ENCODE measurements at places on chromosomes 7 and 10.

GRCh38 chr7:116443101-116443523 lies 56.4 kb upstream of the CAV2 start:
- no peak for DNase-seq

DNA sequence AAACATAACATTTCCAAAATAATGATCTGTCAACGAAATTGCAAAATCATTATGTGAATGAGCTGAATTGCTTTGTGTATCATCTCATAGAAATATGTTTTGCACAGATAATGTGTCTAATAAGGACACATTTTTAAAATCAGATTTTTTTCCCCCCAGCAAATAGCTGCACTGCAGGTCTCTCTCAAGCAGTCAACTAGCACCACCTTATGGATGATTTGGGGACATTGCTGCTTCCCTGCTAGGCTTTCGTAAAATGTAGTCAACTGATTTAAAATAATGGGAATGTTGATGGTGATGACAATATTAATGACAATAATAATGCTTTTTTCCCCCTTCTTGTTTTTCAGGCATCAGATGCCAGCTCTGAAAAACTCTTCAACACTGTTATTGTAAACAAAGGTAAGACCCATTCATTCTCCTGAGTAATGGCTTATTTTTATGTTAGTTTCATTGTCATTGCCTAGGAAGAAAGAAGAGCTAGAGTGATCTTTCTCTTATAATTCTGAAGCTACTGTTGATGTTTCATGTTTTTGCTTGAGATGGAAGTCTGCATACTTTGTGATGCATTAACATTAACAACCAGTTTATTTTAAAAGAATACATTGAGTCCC lies 433.6 kb upstream of the GALNT17 start:
- DNase-seq = peak; percentile 11

GRCh38 chr7:142407939-142408570 lies 150.2 kb upstream of the PRSS58 start:
- DNase-seq = no peak

GRCh38 chr7:42236266-42236975 lies 588 bp downstream of the GLI3 start:
- peak; percentile 7 for DNase-seq

DNA sequence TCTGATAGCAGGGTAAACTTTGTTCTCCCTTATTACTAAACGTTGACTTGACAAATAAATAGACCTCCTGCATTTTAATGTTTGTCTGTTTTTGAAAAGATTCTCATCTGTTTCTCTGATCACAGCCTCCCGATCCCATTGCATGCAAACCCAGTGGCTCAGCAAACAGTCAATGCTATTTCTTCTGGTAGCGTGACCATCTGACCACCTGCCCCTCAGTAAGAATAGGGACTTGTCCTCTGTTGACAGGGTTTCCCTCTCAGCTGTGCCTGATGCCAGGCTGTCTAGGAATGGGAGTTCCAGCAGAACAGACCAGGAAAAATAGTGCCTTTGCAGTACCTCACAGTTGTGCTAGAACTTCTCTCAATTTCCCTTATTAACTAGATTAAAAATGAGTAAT lies 40.7 kb upstream of the EBLN1 start:
- DNase-seq = no peak

DNA sequence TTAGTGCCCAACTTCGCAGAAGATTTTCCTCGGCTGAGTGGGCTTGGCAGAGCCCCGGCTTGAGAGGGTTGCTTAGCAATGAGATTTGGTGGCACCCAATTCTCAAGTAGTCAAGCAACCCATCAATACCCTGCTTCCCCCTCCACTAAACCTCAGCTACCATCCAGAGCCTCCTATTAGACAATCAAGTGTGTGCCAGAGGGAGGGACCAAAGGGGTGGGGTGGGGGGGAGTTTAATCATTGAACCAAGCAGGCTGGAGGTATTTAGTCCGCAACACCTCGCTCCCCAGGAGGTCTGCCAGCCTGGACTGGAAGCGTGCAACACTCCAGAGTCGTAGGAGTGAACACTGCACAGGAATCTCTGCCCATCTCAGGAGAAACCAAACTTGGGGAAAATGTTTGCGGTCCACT lies at the start of gene HKDC1:
Gene HKDC1, plus strand, starts transcription at position 292 of the 411 bp plus-strand sequence. Its CDS starts 104 bp downstream, at position 396.
- DNase-seq = no peak

DNA sequence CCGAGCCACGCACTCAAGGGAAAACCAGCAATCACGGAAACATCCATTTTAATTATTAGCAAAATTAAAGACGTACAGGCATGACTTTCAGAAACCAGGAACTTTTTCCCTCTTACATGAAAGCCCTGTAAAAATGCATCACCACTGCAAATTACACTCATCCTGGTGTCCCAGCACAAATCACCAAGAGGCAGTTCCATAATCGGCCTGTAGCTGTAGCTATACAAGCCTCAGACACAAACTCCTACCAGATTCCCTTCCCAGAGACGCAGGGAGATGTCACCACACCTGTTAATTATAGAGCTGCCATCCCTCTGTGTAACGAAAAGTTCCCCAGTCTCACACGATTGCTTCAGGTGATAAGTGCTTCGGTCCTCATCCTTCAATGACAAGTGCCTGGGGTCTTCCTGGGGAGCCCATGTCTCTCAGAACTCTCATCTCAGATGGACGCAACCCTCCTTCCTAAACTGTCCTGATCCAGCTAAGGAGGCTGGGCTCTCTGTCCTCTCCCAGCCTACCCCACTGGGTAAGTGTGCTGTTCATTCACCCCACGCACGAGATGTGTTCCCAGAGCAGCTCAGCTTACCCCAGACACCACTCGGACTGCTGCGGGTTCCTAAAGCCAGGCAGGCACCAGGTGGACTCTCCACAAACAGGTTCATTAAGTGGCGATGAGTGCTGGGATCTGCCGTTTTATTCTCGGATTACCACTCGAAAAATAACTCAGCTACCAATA lies 5.9 kb downstream of the FGFR2 start:
- DNase-seq = no peak

DNA sequence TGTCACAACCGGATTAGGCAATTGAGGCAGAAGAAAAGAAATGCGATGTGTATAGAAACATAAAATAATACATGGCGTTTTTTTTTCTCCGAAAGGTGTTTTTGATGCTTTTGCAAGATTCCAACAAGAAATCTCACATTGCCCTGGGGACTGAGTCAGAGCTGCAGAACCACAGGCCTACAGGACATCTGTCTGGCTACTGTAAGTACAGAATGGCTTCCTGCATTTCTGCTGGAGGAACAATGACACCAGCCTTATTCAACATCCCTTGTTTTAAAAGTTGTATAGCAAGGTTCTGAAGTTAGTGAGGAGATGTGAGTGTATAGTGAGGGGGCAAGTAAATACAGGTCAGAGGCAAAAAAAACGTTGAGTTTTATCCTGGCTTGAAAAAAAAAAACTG lies 256.4 kb downstream of the ABCA13 start:
- no peak for DNase-seq

DNA sequence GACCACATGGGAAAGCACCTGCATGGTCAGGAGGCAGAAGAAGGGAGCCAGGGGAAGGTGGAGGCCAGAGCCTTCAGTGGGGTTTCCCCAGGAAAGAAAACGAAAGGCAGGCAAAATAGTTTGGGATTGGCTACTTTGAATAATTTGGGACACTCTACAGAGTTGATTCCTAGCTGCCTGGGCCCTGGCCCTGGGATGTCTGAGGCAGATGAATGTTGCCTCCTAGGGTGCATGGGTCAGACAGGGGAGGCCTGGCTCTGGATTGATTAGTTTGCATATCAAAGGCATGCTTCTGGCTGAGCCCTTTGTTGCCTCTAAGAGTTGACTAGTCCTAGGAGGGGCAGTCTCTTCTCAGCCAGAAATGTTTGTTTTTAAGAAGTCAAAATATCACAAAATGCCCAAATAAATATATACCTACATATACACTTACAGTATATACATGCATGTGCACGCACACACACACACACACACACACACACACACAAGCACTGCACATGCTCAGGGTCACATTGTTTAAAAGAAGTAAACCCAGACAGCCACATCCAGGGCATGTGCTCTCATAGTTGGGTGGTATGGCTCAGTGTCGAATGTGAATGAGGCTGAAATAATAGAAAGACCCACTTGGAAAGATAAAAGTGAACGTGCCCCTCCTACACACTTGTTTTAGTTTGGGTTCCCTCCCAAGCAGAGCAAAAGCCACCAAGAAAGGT lies 184.2 kb downstream of the GPAM start:
- no peak for DNase-seq

- no peak for DNase-seq
Observed at GRCh38 chr10:48604991-48605508, at the start of gene ARHGAP22. Gene ARHGAP22, minus strand, starts transcription at chr10:48605073. Its CDS starts 277 bp downstream, at chr10:48604796.

DNA sequence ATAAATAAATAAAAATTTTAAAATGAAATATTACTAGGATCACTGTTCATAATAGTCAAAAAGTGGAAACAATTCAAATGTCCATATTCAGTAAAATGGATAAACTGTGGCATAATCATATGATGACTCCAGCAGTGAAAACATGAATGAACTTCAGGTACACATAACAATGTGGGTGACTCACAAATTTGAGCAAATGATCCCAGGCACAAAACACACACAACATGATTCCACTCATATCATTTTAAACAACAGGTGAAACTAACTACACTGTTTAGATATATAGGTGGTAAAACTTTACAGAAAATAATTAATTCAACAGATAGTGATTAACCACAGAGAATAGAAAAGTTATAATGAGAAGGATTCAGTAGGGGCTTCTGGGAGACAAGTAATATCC lies 14.7 kb upstream of the SAMD8 start:
- no peak for DNase-seq

GRCh38 chr7:139036901-139037300 lies 1.1 kb upstream of the ZC3HAV1L start:
- no peak for DNase-seq

- peak; percentile 88 for DNase-seq
Observed at GRCh38 chr7:50197549-50197948, 104.5 kb upstream of the ZPBP start.

GRCh38 chr7:151018421-151019129 lies 5.7 kb downstream of the ATG9B start:
- DNase-seq = peak; percentile 55

DNA sequence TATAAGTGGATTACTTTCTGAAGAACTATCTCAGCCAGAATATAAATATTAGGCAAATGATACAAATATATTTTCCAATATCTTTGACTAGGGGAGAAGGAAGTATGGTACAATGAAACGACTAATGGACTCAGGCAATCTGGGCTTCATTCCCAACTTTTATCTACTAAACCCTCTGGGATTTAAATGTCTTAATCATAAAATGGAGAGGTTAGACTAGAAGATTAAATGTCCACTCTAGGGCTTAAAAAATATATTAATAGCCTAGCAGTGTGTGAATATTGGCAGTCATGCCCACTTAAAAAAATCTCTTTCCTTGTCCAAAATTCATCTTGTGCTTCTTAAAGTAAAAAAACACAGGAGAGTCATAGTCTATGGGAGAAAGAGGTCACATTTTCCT lies 98.3 kb downstream of the CTTNBP2 start:
- DNase-seq = no peak

- no peak for DNase-seq
Observed at GRCh38 chr10:114987995-114988394, 50.0 kb downstream of the TRUB1 start.

DNA sequence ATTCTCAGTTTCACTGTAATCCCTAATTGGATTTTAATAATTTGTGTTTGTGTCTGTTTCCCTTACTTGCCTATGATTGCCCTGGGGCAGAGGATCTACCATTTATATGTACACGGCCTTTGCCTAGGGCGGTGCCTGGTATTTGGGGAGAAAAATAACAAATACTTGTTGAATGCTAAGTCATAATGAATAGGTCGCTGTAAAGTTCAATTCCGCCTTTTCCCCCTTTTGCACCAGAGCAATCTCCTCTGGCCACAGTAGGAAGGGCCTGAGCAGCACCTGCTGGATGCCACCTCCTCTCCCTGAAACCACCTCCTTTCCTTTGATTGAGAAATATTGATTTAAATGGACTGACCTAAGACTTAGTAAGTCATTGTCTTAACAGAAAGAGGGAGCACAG lies 70.2 kb downstream of the RHOBTB1 start:
- DNase-seq = no peak

DNA sequence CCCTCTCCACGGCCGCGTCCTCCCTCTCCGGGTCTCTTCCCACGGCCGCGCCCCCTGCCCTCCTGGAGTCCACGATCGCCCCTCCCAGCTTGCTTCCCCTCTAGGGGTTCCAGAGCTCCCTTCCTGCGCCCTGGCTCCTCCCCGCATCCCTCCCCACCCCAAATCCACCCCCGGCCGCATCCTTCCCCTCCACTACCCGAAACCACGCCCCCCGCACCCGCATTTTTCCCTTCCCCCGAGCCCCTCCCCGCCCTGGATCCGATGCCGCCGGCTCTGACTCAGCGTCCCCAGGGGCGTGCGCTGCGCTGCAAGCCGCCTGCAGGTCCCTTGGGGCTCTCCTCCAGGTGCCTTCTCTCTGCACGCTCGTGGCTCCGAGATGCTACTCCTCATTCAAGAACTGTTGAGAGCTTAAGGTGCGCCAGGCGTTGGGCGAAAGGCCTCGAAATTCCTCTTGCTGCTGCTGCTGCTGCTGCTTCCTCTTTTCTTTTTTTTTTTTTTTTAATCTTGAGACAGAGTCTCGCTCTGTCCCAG lies 372 bp upstream of the TMEM130 start:
- peak; percentile 79 for DNase-seq

DNA sequence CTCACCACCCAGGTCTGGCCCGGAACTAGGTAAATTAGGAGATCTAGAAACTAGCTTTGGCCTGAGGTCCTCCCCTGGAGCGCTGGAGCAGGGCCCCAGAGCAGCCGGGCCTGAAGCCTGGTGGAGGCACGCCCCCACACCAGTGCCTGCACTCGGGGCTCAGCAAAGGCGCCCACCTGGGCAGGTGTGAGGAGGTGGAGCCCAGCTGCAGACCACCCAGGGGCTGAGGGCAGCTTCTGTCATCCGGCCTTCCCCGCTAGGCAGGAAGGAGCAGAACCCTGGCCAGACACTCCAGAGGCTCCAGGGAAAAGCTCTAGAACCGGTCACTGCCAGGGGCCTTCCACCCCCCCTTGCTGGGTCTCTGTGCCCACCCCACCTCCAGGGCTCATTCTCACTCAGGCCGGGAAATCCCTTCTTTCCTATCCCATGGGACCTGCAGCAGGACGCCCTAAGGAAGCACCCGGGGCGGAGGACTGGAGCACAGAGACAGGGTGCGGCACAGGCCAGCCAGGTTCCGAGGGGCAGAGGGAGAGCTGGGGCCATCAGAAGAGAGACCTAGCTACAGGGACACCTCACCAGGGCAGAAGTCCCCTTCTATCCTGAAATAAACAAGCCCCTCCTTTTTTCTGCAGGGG lies 161.2 kb downstream of the NRF1 start:
- DNase-seq = no peak

GRCh38 chr7:81845744-81846241 lies 75.9 kb upstream of the HGF start:
- no peak for DNase-seq

DNA sequence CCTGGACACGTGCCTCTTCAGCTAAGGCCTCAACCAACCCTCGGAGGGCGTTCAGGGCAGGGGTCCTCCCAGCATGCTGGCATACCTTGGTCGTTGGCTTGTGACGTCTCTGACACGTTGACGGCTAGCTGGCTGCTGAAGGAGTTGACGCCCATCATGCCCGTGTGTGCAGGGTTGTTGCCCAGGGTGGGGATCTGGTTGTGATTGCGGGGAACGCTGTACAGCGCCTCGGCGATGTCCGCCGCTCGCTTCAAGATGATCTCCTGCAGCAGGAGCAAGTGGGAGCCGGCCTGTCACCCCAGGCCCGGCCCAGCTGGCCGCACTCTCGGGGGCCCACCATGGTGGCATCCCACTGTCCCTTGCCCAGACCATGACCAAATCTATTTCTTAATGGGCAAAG lies 122.0 kb downstream of the EBF3 start:
- DNase-seq = no peak

GRCh38 chr10:72879245-72879644 lies 14.3 kb upstream of the OIT3 start:
- no peak for DNase-seq

- DNase-seq = no peak
Observed at GRCh38 chr10:44897049-44897448, 14.1 kb upstream of the TMEM72 start.

Data from activated CD4-positive, alpha-beta T cell treated with anti-CD3 and anti-CD28 coated beads for 48 hours (primary cell).